Left renal pelvis (tissue), 4 donors: ENCODE measurements at places on chromosomes 5 and 9. TPM values are rescaled to one million over a fixed set of nuclear protein-coding genes. Genes with fewer than 3 reads are reported as not detected.

Gene CDX1
- polyA plus RNA-seq: 0.10 TPM

Gene BSPRY
- 0.22 TPM for polyA plus RNA-seq

Gene NAA35
- polyA plus RNA-seq: 22.6 TPM

Gene ECSCR
- polyA plus RNA-seq: 23.9 TPM

Gene PCDHB11
- 6.3 TPM for polyA plus RNA-seq

Gene SMIM15
- 82.1 TPM for polyA plus RNA-seq

Gene KCTD16
- 2.8 TPM for polyA plus RNA-seq

Gene ZNG1E
- 38.0 TPM for polyA plus RNA-seq

Gene LPAR1
- polyA plus RNA-seq: 38.9 TPM

Gene PRDM9
- polyA plus RNA-seq: not detected

Gene DNAI1
- 0.15 TPM for polyA plus RNA-seq

Gene AQP7
- 24.5 TPM for polyA plus RNA-seq

Gene SCAMP1
- polyA plus RNA-seq: 58.3 TPM

Gene PPP6C
- 45.6 TPM for polyA plus RNA-seq

Gene SNCAIP
- 23.0 TPM for polyA plus RNA-seq

Gene FIBCD1
- not detected for polyA plus RNA-seq

Gene TMEM215
- polyA plus RNA-seq: 0.24 TPM

Gene CHSY3
- 4.6 TPM for polyA plus RNA-seq

Gene SEC24A
- 24.6 TPM for polyA plus RNA-seq

Gene TMEM174
- 22.5 TPM for polyA plus RNA-seq

Gene CAPSL
- 5.1 TPM for polyA plus RNA-seq

Gene MARCHF11
- 4.2 TPM for polyA plus RNA-seq

Gene SPATA31D1
- polyA plus RNA-seq: not detected

Gene SPATA31A3
- polyA plus RNA-seq: not detected

Gene PCDHA3
- polyA plus RNA-seq: 0.74 TPM
